Retina (tissue), 1 donor: ENCODE measurements at places on chromosomes 11 and 22.

DNA sequence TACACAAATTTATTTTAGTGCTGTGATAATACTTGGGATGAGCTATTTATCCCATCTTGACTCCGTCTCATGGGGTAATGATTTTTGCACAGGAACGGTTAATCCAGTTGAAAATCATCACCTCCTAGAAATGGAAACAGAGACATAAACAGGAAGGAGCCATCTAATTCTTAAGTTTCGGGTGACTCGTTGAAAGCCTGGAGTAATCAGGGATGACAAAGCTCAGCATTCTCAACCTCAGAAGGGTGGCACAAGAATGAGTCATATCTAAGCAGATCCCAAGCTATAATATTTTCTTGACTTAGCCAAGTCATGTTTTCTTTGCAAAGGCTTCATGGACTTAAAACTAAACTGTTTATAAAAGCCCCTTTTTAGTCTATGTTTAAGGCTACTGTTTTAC is 280.8 kb upstream of the CCDC90B start:
- DNase-seq = no peak

GRCh38 chr11:83350187-83350586 is 64.0 kb upstream of the CCDC90B start:
- no peak for DNase-seq

DNA sequence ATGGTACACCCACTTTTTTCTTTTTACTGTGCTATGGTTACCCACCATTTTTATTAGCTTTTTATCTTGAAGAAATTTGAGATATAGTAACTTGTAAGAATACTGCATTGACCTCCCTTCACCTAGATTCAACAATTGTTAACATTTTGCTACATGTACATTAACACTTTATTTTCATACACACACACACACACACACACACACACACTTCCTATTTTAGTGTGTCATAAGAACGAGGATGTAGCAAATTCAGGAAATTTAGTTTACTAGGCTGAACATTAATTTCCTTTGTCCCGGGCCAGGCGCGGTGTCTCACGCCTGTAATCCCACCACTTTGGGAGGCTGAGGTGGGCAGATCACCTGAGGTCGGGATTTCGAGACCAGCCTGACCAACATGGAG is 1.1 kb upstream of the ATP6V1E1 start:
- no peak for DNase-seq

- no peak for DNase-seq
Observed at GRCh38 chr11:103609117-103610066, 427.0 kb upstream of the DDI1 start.

DNA sequence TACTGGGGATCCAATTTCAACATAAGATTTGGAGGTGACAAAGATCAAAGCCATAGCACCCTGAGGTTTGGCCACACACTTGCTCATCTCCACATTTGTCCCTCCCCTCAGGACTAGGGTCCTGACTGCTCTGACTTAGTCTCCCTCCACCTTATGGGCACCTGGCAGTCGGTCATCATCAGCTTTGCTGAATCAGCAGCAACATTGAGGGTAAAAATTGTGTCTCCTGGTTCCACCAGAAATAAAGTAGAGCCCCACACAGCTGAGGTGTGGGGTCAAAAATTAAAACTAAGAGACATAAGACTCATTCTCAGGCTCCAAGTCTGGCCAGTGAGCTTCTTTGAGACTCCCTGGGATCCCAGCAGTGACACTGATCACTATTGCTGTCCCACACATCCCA is 56.2 kb downstream of the GGTLC2 start:
- no peak for DNase-seq

DNA sequence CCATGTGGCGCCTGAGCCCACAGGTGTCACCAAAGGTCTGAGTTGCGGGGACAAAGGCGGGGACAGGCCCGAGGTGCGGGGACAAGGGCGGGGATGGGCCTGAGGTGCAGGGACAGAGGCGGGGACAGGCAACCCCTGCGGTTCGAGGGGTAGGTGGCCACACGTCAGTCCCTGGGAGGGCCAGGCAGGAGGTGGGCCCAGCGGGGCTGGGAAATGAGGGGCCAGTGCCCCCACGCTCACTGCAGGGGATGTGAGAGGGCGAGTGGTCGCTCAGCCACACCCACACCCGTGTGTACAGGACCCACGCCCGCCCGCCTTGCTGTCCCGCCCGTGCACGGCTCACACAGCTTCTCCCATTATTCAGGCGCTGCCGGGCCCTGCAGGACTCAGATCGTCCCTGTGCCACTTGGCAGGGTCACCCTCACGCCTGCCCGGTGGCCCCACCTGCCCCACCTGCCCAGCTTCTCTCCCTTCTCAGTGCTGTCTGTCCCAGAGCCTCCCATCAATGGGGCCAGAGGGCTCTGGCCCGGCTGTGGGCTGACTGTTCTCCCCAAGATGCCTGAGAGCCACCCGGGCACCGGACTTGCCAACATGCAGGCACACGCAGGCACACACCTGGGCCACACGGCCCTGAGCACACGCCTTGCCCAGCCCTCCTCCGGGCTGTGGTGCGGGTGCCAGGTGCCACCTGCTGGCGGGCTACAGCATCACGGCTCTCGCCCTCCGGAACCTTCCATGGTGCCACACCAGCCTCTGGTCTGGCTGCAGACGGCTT is 14.2 kb upstream of the MUC6 start:
- DNase-seq = peak; percentile 88

DNA sequence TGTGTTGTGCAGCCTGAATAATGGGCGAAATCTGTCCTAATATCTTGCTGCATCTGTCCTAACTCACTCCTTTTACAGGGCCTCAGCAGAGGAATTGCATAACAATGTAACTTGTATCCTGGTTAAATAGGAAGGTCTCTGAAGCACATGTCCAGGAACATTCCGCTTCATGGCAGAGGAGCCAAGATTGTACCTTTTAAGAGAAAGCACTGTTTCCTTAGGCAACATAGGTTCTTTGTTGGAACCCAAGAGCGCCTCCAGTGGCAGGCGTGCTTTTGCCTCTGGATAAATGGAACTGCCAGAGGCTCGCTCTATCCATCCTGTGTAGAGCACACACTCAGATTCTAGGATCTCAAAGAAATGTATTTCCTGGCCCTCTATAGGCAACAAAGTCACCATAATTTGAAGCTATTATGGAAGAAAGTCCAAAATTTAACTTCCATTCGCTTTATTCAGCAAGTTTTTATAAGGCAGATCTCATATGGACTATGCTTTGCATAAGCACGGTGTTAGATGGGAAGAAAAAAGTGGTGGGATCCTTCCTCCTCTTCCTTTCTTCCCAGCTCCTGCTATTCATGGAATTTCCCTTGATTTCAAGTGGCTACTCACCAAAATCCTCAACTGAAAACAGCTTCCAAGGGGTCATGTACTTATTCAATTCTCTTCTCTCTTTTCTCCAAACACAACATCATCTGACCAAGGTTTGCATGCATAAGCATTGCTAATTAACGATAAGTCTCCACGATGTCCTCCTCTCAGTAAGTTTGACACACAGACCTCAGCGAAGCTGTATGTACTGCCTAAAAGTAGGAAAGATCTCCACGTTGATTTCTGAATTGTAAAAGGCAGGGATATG is at the start of gene BLID:
Gene BLID, minus strand, starts transcription at position 692 of the 856 bp plus-strand sequence. Its CDS starts 293 bp downstream, at position 399.
- no peak for DNase-seq

GRCh38 chr11:85589373-85589772 is 37.8 kb downstream of the DLG2 start:
- DNase-seq = no peak

DNA sequence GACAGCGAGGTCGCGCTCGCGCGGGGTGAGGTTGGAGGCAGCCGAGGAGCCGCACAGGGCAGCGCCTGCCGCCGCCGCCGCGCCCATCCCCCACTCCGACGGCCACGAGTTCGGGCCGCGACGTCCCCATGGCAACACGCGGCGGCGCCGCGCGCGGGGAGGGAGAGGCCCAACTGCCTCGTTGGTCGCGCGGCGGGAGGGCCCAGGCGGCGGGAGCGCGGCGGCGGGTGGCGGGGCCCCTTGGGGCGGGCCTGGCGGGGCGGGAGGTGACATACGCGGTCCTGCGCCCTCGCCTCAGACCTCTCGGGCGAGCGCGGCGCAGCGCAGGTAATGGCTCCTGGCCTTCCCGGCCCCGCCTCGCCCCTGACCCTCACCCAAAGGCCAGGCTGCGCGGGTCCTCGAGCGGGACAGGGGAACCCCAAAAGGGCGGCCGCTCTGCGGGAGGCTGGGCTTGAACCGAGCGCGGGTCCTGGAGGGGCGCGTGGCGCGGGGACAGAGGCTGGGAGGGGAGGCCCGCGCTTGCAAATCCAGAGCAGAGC is at the start of gene DEUP1:
Gene DEUP1, plus strand, starts transcription at position 297 of the 539 bp plus-strand sequence. CDS start 1,518 bp downstream, outside the sequence.
- peak; percentile 56 for DNase-seq

GRCh38 chr11:64658265-64658664 is 64.7 kb downstream of the NRXN2 start:
- DNase-seq = no peak

DNA sequence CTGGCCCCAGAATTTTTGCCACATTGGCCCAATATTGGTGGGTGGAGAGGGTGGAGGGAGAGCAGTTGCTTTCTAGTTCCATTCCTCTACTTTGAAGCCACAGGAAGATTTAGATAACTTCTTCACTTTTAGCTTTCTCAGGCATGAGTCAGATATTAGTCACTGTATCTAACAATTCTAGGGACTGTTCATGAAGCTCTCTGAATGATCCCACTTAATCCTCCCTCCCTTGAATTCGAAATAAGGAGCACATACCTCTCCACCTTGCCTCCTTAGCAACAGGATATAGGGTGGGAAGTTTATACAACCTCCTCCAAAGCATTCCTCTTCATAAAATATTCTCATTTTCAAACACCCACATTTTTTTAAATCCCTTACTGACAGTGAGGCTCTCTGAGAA is 13.5 kb downstream of the FSHB start:
- DNase-seq = no peak

- DNase-seq = no peak
Observed at GRCh38 chr22:45934659-45935341, 42.2 kb downstream of the WNT7B start.

- DNase-seq = no peak
Observed at GRCh38 chr11:47325271-47326041, 27.0 kb downstream of the MYBPC3 start.

GRCh38 chr22:46406349-46406748 is 70.8 kb downstream of the TRMU start:
- DNase-seq = no peak

DNA sequence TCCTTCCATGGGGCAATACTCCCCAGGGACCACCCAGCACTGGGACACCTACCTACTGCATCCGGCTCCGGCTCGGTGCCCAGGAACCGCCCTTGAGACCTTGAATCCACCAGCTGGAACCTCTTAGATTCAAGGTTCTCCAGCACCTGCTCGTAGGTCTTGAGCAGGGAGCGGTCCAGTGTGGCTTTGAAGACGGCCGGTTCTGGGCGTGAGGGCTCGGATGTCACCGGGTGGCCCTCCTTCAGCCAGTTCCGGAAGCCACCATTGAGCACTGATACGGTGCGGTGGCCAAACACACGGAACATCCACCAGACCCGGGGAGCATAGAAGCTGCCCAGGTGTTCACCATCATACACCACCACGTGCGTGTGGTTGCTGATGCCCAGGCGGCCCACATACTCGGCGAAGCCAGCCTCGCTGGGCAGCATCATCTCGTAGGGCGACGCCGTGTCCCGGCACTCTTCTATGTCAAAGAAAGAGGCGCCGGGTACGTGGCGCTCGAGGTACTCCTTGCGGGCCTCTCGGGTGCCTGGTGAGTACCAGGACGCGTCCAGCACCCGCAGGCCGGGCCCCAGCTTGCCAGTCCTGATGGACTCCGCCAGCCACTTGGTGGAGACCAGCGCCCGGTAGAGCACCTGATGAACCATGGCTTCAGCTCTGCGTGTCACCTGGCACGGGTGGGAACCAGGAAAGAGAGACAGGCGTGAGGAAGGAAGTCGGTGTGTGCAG is 997 bp downstream of the TST start:
- no peak for DNase-seq

DNA sequence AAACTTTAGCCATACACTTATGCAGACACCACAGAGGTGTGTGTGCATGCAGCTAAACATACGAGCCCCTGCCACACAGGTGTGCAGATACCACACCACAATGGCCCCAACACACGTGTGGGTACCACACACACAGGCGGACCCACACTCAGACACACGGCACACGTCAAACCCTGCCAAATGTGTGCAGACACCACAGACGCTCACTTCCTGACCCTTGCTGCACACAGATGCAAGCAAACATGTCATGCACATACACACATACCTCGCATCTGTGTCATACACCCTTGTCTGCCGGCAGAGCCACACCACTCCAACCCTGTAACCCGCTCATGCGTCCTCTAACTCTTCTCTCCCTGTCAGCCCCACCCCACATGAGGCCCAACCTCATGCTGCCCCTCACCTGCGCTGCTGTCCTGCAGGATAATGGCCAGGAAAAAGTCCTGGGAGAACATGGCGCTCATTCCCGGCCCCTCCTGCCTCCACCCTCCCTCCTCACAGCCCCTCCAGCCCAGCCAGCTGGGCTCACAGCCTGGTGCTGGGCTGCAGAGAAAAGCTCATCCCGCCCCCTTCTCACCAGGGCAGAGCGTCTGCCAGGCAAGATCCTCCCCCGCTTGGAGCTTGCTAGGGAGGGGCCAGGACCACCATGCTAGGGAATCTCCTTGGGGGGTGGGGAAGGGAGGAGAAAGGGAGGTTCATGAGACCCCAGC is 14.2 kb downstream of the SMPD1 start:
- DNase-seq = peak; percentile 54

GRCh38 chr22:19892925-19893324 is 38.3 kb upstream of the GNB1L start:
- no peak for DNase-seq

- no peak for DNase-seq
Observed at GRCh38 chr22:22948651-22949571, 61.3 kb downstream of the IGLL5 start.

GRCh38 chr11:116360221-116360941 is 412.4 kb downstream of the BUD13 start:
- no peak for DNase-seq
